ENCODE measurements at places on chromosomes 1 and 21. TPM values are rescaled to one million over a fixed set of nuclear protein-coding genes. Genes with fewer than 3 reads are reported as not detected.
A peak's percentile ranks its signal among the peaks of the same experiment; 100 is the strongest.

The S100A3 gene
- 0.47 TPM for total RNA-seq

The SH3BGR gene
- 5.9 TPM for total RNA-seq

The CFHR4 gene
- total RNA-seq, result not detected

The FAM43B gene
- total RNA-seq, result 2.2 TPM

The OR6K3 gene
- not detected for total RNA-seq

The ASTN1 gene
- total RNA-seq, result 4.1 TPM

The RNU1-1 gene
- total RNA-seq, result 1,303 TPM

The MMP23B gene
- 19.1 TPM for total RNA-seq

DNA sequence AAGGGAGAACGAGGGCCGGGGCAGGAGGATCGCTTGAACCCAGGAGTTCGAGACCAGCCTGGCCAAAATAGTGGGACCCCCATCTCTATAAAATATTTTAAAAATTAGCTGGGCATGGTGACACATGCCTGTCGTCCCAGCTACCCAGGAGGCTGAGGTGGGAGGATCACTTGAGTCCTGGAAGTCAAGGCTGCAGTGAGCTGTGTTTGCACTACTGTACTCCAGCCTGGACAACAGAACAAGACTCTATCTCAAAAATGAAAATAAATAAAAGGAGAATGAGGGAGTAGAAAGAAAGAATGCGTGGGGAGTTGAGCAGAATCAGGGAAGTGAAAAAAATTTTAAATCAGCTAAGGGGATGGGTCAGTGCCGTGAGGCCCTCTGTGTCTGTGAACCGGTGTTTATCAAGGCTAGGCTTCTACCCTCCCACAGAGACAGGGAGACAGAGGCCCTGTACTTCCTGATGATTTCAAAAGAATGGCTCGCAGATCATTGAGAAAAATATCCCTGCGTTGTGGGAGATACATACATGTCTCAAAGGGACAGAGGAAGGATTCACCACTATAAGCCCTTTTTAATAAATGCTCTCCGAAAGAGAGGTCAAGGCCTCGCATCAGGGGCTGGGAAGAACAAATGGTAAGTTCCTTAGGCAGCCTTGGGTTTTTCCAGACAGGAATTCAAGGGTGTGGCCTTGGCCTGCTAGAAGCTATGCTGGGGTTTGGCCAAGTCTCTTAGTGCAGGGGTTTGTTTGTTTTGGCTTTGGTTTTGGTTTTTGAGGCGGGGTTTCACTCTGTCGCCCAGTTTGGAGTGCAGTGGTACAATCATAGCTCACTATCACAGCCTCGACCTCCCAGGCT lies 20.7 kb downstream of the IL10RB start:
- H3K27me3 ChIP-seq, result no peaks in the 10 kb centered on the region
- no peaks in the 10 kb centered on the region for H3K4me1 ChIP-seq
- no peak for DNase-seq
- H3K36me3 ChIP-seq, result no peaks in the 10 kb centered on the region
- H3K4me3 ChIP-seq, result no peak overlapping the region
- H3K27ac ChIP-seq, result no peak overlapping the region

DNA sequence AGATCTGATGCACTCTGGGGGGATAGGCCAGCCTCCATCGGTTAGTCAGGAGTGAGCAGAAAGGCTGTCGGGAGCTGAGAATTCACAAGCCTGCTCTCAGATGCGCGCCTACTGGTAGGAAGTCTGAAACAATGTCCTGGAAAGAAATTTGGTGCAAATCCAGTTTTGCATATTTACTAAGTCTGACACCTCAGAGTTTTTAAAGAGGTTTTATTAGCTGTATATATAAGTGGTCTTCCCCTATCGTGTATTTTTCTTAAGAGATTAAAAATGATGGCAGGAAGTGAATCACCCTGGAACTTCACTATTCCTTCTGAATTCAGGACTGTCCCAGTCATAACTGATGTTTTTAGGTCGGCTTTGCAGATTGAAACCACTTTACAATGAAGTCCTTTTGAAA lies 99.8 kb upstream of the C1orf105 start:
- H3K27ac ChIP-seq, result no peak overlapping the region
- no peaks in the 10 kb centered on the region for H3K27me3 ChIP-seq
- no peak overlapping the region for H3K4me3 ChIP-seq
- DNase-seq, result no peak
- H3K36me3 ChIP-seq, result no peaks in the 10 kb centered on the region
- peaks cover 5% of the 10 kb centered on the region for H3K4me1 ChIP-seq

GRCh38 chr21:22019766-22020165 lies 1021.6 kb downstream of the NCAM2 start:
- no peak overlapping the region for H3K4me3 ChIP-seq
- DNase-seq, result no peak
- no peaks in the 10 kb centered on the region for H3K4me1 ChIP-seq

GRCh38 chr1:84669831-84670230 lies 20.4 kb downstream of the SSX2IP start:
- H3K36me3 ChIP-seq, result no peaks in the 10 kb centered on the region
- peaks cover 11% of the 10 kb centered on the region for H3K4me1 ChIP-seq
- no peak overlapping the region for H3K4me3 ChIP-seq
- no peak overlapping the region for H3K27ac ChIP-seq
- DNase-seq, result no peak

DNA sequence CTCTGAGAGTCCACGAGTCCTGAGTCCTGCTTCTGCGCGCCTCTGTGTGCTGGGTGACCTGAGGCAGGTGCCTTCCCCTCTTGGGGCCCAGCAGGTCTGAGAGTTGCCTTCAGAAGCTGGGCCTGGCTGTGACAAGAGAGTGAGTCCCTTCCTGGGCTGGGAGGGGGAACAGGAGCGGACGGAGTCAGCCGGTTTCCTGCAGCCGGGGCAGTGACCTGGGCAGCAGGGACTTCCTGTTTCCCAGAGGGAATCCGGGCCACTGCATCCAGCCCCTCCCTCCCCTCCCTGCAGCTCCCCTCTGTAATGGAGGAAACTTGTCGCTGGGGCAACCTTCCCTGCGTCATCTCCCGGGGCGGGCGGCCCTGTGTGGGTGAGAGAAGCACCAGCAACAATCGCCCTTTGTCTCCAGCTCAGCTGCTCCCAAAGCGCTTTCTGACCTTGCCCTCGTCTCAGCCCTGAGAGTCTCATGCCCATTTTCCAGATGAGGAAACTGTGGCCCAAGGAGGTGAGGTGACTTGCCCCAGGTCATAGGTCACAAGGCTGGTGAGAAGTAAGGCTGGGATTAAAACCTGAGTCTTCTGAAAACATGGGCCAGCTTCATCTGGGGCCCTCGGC lies 61.1 kb downstream of the SDC3 start:
- no peaks in the 10 kb centered on the region for H3K27me3 ChIP-seq
- H3K27ac ChIP-seq, result no peak overlapping the region
- no peak overlapping the region for H3K4me3 ChIP-seq
- H3K4me1 ChIP-seq, result peaks cover 20% of the 10 kb centered on the region

DNA sequence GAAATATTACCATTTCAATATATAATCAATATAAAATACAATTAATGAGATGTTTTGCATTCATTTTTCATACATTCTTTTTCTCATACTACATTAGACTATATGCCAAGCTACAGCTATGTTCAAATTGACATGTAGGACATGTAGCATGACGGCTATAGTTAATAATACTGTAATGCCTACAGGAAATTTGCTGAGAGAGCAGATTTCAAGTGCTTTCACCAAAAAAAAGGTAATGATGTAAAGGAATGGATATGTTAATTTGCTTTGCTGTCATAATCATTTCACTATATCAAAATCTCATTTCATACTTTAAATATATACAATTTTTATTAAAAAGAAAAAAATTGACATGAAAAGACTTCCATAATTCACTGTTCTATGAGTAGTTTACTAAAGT lies 215.1 kb downstream of the KCNH1 start:
- no peak overlapping the region for H3K27ac ChIP-seq
- H3K4me3 ChIP-seq, result no peak overlapping the region
- no peak for DNase-seq
- H3K36me3 ChIP-seq, result no peaks in the 10 kb centered on the region
- peaks cover 3% of the 10 kb centered on the region for H3K4me1 ChIP-seq
- H3K27me3 ChIP-seq, result no peaks in the 10 kb centered on the region

- H3K27me3 ChIP-seq, result no peaks in the 10 kb centered on the region
- no peak for DNase-seq
- no peak overlapping the region for H3K27ac ChIP-seq
- H3K4me1 ChIP-seq, result peaks cover 5% of the 10 kb centered on the region
- H3K36me3 ChIP-seq, result no peaks in the 10 kb centered on the region
- H3K4me3 ChIP-seq, result no peak overlapping the region
These were observed 4.2 kb downstream of the SLC2A5 start for GRCh38 chr1:9065213-9065751.

GRCh38 chr1:2801535-2802291 lies at the start of gene TTC34:
Gene TTC34 (minus strand): TSS chr1:2801693. CDS start chr1:2800827, 866 bp downstream.
- no peaks in the 10 kb centered on the region for H3K27me3 ChIP-seq
- H3K4me3 ChIP-seq, result no peak within 1 kb of the TSS
- no peaks in the 10 kb centered on the region for H3K4me1 ChIP-seq

GRCh38 chr1:213994888-213995287 lies 7.1 kb downstream of the PROX1 start:
- no peak overlapping the region for H3K4me3 ChIP-seq
- peaks cover 6% of the 10 kb centered on the region for H3K4me1 ChIP-seq
- H3K27ac ChIP-seq, result no peak overlapping the region

DNA sequence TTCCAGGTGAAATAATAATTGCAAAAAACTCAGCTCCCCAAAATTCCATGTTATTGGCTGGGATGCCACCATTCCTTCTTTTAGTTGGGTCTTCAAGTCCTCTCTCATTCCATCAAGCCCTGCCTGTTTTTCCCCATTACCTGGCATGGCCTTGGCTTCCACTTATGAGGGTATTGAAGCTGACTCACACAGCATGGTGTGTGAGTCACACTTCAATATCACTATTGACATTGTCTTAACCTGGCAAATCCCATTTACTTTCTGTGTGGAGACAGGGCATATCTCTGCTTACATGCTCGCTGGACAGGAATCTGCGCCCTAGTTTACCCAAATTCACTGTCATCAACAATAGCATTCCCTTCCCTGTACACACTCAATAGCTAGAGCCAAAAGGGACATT lies 1806.8 kb downstream of the BRINP3 start:
- no peak overlapping the region for H3K4me3 ChIP-seq
- H3K27me3 ChIP-seq, result no peaks in the 10 kb centered on the region
- no peaks in the 10 kb centered on the region for H3K4me1 ChIP-seq
- no peak overlapping the region for H3K27ac ChIP-seq
- no peaks in the 10 kb centered on the region for H3K36me3 ChIP-seq
- no peak for DNase-seq

GRCh38 chr1:29209173-29209572 lies 21.6 kb downstream of the MECR start:
- H3K27me3 ChIP-seq, result no peaks in the 10 kb centered on the region
- no peak for DNase-seq
- H3K4me3 ChIP-seq, result no peak overlapping the region
- no peaks in the 10 kb centered on the region for H3K4me1 ChIP-seq
- H3K27ac ChIP-seq, result no peak overlapping the region
- peaks cover 34% of the 10 kb centered on the region for H3K36me3 ChIP-seq

DNA sequence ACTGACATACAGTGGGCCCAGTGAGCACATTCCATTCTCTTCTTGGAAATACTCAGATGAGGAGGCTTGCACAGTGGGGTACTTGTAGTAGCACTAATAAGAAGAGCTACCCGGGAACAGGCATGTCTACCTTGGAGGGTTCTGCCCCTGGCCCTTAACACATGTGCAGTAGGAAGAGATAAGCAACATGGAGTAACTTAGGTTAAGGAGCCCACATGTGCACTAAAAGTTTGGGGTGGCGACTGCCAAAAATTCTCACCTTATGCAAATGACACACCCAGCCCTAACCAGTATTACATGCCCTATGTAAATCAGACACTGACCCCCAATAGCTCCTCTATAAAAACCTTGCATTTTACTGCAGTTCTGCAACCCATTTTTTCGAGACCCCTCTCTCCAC lies 1313.3 kb downstream of the KCNT2 start:
- DNase-seq, result no peak
- no peaks in the 10 kb centered on the region for H3K4me1 ChIP-seq
- no peaks in the 10 kb centered on the region for H3K36me3 ChIP-seq
- H3K27me3 ChIP-seq, result no peaks in the 10 kb centered on the region
- no peak overlapping the region for H3K27ac ChIP-seq

DNA sequence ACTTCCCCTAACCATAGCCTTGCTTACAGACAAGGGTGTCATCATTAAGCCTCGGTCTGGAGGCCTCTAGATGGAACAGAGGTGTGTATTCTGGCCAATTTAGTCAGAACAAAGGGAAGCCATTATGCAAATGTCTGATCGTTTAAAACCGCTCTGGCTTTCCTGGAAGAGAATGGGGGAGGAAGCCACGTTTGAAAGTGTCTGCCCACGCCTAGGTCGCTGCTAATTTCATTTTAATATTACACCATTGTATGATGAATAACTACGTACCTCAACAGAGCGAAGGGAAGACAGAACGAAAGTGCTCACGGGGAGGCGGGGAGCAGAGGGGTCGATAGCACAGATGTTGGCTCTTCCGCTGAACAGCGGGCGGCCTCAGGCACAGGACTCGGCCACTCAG lies 41.1 kb upstream of the CSF3R start:
- H3K27ac ChIP-seq, result no peak overlapping the region
- no peaks in the 10 kb centered on the region for H3K4me1 ChIP-seq
- no peaks in the 10 kb centered on the region for H3K36me3 ChIP-seq
- H3K4me3 ChIP-seq, result no peak overlapping the region
- H3K27me3 ChIP-seq, result no peaks in the 10 kb centered on the region

- H3K27ac ChIP-seq, result no peak overlapping the region
- H3K36me3 ChIP-seq, result no peaks in the 10 kb centered on the region
- peaks cover 2% of the 10 kb centered on the region for H3K4me1 ChIP-seq
- H3K4me3 ChIP-seq, result no peak overlapping the region
- no peak for DNase-seq
These were observed 7.2 kb upstream of the WARS2 start for GRCh38 chr1:119147661-119148090.

- H3K4me1 ChIP-seq, result no peaks in the 10 kb centered on the region
- H3K36me3 ChIP-seq, result no peaks in the 10 kb centered on the region
- H3K27me3 ChIP-seq, result no peaks in the 10 kb centered on the region
- H3K27ac ChIP-seq, result no peak overlapping the region
- no peak overlapping the region for H3K4me3 ChIP-seq
- DNase-seq, result no peak
These were observed 25.2 kb downstream of the RCAN1 start for GRCh38 chr21:34589511-34590282.

- H3K4me1 ChIP-seq, result no peaks in the 10 kb centered on the region
- H3K27me3 ChIP-seq, result no peaks in the 10 kb centered on the region
- DNase-seq, result peak; percentile 49
- H3K36me3 ChIP-seq, result no peaks in the 10 kb centered on the region
- H3K27ac ChIP-seq, result no peak overlapping the region
- no peak overlapping the region for H3K4me3 ChIP-seq
These were observed 45.9 kb upstream of the COL6A1 start for GRCh38 chr21:45935628-45936027.

- H3K27ac ChIP-seq, result no peak overlapping the region
- no peak overlapping the region for H3K4me3 ChIP-seq
- H3K36me3 ChIP-seq, result peaks cover 3% of the 10 kb centered on the region
These were observed 11.7 kb upstream of the DPH5 start for GRCh38 chr1:101037316-101037715.

GRCh38 chr1:109516872-109517271 lies 7.3 kb upstream of the AMIGO1 start:
- H3K4me1 ChIP-seq, result no peaks in the 10 kb centered on the region
- H3K4me3 ChIP-seq, result no peak overlapping the region
- H3K27ac ChIP-seq, result no peak overlapping the region

- no peaks in the 10 kb centered on the region for H3K36me3 ChIP-seq
- H3K4me3 ChIP-seq, result no peak overlapping the region
- no peak overlapping the region for H3K27ac ChIP-seq
- DNase-seq, result no peak
- no peaks in the 10 kb centered on the region for H3K27me3 ChIP-seq
These were observed 675.1 kb upstream of the CXADR start for GRCh38 chr21:16837721-16838120.

Data from H1 (cell line).